ENCODE measurements at places on chromosomes 2 and 18. TPM values are rescaled to one million over a fixed set of nuclear protein-coding genes. Genes with fewer than 3 reads are reported as not detected.

C2orf80 gene
- not detected for total RNA-seq

ASB18 gene
- not detected for total RNA-seq

DNA sequence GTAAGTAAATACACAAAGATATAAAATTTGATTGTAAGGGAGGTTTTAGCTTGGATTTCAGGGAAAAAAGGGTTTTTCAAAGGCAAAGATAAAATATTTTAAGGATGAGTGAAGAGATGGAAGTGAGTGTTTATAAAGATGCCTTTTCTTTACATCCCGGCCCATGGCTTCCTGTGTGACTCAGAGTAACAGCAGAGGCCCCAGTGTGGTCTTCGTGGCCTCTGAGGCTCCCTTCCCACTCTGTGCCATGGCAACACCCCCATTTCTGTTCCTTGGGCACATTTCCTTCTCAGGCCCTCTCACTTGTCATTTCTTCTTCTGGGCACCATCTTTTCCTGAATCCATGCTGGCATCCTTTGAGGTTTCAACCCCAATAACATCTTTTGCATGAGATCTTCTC lies 92.6 kb upstream of the TMEM18 start:
- H3K36me3 ChIP-seq = no peaks in the 10 kb centered on the region
- H3K27ac ChIP-seq = no peak overlapping the region
- no peaks in the 10 kb centered on the region for H3K27me3 ChIP-seq

DNA sequence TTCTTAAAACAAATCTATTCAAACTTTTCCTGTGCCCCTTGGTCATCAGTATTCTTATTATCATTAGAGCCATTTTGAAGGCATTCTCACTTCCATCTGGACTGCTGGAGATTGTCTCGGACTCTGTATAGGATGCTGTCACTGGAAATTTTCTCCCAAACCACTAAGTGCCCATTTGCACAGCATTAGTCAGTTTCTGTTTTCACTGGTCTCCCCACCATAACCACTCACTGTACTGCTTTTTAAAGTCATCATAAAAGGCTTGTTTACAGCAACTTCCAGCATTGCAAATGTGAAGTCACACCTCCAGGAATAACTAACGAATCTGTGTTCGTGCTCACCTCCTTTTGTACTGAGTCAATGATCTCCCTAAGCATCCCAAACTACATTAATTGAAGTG lies 150.9 kb upstream of the SERTAD2 start:
- no peak for DNase-seq
- no peaks in the 10 kb centered on the region for H3K36me3 ChIP-seq
- H3K4me3 ChIP-seq = no peak overlapping the region

DNA sequence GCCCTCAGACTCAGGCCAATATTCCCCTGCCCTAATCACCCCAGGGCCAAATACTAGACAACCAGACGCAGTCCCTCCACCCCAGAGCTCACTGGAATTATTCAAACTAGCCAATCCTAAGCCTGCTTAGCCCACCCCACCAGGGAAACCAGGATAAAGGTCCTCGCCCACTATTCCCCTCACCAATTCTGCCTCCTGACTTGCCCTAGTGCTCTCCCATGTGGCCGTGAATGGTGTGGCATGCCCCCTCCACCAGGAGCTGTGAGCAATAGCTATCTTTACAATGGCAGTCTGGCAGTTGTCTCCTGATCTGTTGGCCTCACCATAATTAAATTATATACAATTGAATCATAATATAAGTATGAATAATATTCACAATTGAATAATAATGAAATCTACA lies 42.3 kb downstream of the FAM124B start:
- peaks cover 9% of the 10 kb centered on the region for H3K4me1 ChIP-seq
- no peak overlapping the region for H3K4me3 ChIP-seq
- no peak for DNase-seq
- H3K27ac ChIP-seq = no peak overlapping the region
- peaks cover 5% of the 10 kb centered on the region for H3K27me3 ChIP-seq
- H3K36me3 ChIP-seq = no peaks in the 10 kb centered on the region

DNA sequence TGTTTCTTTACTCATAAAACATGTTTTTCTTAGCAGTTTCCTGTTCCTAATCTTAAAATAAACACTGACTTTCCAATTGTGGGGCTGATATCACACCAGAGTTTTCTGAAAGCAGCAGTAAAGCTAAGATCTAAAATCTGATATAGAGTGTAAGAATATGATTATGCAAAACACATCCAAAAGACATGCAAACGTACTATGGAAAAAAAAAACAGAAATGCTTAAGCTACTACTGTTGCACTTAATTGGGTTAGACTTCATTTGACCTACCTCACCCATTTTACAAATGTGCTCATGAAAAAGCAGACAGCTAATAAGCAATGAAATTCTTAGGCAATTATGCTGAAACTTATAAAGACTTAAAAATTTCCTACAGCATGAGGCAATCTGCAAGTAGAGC lies 10.5 kb downstream of the CYTIP start:
- H3K4me1 ChIP-seq = peaks cover 30% of the 10 kb centered on the region
- DNase-seq = no peak
- no peaks in the 10 kb centered on the region for H3K36me3 ChIP-seq
- no peak overlapping the region for H3K4me3 ChIP-seq
- H3K27me3 ChIP-seq = no peaks in the 10 kb centered on the region

DNA sequence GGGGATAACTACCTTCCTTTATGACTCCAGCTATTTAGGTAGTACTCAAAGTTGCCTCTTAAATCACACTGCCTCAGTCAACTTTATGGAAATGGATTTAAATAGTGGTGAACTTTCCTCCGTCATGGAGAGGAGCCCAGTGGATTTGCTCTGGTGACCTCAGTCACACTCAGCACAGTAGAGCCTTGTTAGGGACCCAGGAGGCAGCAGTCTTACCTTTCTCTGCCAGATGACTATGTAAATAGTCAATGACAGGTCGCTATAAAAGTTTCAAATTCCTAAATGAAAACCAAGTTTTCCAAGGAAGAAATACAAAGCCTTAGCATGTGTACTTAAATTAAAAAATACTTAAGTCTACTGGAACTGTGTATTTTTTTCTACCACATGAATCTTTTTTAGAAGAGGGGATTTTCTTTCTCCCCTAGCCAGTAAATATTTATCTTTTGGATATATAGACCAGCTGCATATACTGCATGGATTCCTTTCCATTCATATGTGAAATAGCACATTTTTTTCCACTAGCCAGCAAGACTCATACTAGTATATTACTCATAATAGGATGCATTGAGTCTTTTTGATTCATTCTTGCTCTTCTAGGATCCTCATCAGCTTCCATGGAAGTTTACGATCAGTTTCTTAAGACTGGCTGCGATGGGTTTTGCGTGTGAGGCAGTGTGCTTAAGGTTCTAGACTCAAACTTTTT lies 147.1 kb downstream of the FMNL2 start:
- H3K27ac ChIP-seq = no peak overlapping the region
- DNase-seq = no peak
- no peak overlapping the region for H3K4me3 ChIP-seq
- peaks cover 34% of the 10 kb centered on the region for H3K4me1 ChIP-seq
- no peaks in the 10 kb centered on the region for H3K36me3 ChIP-seq
- no peaks in the 10 kb centered on the region for H3K27me3 ChIP-seq

All from chondrocyte (in vitro differentiated cells).